ENCODE measurements at places on chromosomes 16 and 17.

DNA sequence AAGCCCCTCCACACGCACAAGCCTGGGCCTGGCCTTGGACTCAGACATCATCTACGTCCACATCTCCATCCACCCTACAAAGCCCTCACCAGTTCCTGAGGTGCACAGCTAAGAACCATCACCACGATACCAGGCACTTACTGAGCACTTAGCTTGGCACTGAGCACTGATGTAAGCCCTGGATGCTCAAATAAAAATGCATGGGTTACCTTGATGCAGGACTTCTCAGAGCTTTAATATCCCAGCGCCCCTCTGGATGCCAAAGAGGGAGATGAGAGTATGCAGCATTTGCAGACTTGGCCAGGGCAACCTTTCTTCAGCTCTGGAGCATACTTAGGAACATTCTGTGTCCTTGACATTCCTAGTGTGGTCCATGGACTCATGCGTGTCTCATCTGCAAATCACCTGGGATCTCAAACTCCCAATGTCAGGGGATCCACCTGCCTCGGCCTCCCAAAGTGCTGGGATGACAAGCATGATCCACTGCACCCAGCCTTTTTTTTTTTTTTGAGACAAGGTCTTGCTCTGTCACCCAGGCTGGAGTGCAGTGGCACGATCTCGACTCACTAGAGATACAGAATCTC is 69.8 kb downstream of the RAB11FIP4 start:
- DNase-seq = no peak

GRCh38 chr17:10271106-10271562 is 72.7 kb upstream of the GAS7 start:
- no peak for DNase-seq

GRCh38 chr16:14658063-14658462 is 25.3 kb downstream of the BFAR start:
- DNase-seq = no peak

DNA sequence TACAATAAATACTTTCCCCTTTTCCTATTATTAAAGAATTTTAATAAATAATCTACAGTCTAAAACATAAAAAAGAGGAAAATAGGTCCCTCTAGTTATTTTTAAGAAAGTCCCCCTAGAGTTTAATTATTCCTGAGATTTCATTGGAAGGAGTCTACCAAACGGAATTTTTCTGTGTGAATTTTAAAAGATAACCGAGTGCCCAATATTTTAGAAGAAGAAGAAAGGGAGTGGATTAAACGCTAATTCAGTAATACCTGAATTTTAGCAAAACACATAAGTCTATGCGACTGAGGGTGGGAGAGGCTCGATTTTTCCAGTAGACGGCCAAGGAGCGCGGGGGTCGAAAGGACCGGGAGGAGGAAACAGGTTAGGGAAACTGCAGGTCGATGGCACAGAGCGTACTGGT is 2.2 kb downstream of the HOXB2 start:
- DNase-seq = no peak

- no peak for DNase-seq
These were observed 267.1 kb downstream of the ABCC12 start for GRCh38 chr16:47888734-47889133.
